Vein endothelial cell (primary cell): ENCODE measurements at places on chromosomes 4 and X. TPM values are rescaled to one million over a fixed set of nuclear protein-coding genes. Genes with fewer than 3 reads are reported as not detected.

PRKG2 gene
- total RNA-seq: under 0.01 TPM in 1 of 2 replicates, not detected in the other

LRIT3 gene
- under 0.01 and 0.19 TPM in 2 replicates for total RNA-seq

GLUD2 gene
- 1.3 TPM in 2 replicates for total RNA-seq

MAGED2 gene
- 289 and 365 TPM in 2 replicates for total RNA-seq

SPARCL1 gene
- total RNA-seq: 3.6 and 4.2 TPM in 2 replicates

RASGEF1B gene
- 0.29 and 0.33 TPM in 2 replicates for total RNA-seq

GUCY1A1 gene
- total RNA-seq: 10.2 and 13.1 TPM in 2 replicates

HAND2 gene
- 0.19 TPM in 1 of 2 replicates, not detected in the other for total RNA-seq
